ENCODE measurements at places on chromosomes 12 and 14.

- DNase-seq, result peak; percentile 82
Observed at GRCh38 chr12:93918262-93918661, 230.1 kb upstream of the PLXNC1 start.

GRCh38 chr12:131230340-131231031 lies 276.8 kb downstream of the ADGRD1 start:
- no peak for DNase-seq

DNA sequence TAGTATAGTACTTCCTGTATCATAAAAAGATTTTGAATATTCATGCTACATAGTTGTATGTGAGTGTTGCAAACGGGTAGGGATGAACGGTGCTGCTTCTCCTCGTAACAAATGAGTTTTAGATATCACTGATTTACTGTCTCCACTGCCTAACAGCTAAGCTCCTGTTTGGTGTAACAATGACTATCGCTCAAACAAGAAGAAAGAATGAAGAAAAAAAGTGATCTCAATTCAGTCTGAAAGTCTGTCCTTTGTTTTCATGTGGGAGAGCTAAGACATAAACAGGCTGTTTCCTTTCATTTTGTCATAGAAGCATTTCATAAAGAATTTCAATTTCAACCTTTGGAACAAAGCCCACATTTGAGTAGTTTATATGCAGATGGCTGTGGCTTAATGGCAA lies 26.1 kb upstream of the RTRAF start:
- DNase-seq, result no peak

DNA sequence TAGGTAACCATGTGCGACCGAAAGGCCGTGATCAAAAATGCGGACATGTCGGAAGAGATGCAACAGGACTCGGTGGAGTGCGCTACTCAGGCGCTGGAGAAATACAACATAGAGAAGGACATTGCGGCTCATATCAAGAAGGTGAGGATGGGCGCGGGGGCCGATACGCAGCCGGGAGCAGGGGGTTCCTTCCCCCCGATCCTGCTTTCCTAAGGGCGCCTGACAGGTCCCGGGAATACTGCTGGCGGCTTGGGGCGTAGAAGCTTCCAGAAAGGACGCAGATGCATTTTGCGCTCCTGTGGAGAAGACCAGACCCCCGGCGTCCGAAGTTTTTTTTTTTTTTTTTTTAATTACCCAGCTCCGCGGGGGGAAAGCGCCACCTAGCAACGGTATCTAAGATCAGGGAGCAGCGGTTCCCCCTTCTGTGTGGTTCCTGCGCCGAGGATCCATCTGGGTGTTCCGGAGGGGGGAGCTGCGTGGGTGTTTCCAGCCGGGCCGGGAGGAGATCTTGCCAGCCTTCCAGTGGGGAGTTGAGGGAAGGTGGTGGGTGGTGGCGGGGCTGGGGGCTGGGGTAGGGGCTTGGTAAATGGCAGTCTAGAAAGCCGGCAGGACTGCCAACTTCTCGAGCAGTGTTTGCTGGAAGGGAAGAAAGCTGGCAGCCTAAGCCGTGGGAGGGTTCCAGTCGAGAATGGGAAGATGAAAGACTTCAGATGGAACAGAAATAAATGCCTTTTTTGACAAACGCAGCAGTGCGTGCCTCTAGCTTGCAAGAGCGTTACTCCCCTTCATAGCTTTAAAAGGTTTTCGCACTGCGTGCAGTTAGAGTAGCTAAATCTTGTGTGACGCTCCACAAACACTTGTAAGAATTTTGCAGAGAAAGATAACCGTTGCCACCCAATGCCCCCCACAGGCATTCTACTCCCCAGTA lies 764 bp downstream of the DYNLL1 start:
- DNase-seq, result peak; percentile 65

- peak; percentile 42 for DNase-seq
Observed at GRCh38 chr12:69500631-69501030, 30.4 kb downstream of the FRS2 start.

- no peak for DNase-seq
Observed at GRCh38 chr14:105053421-105053820, 11.8 kb downstream of the GPR132 start.

DNA sequence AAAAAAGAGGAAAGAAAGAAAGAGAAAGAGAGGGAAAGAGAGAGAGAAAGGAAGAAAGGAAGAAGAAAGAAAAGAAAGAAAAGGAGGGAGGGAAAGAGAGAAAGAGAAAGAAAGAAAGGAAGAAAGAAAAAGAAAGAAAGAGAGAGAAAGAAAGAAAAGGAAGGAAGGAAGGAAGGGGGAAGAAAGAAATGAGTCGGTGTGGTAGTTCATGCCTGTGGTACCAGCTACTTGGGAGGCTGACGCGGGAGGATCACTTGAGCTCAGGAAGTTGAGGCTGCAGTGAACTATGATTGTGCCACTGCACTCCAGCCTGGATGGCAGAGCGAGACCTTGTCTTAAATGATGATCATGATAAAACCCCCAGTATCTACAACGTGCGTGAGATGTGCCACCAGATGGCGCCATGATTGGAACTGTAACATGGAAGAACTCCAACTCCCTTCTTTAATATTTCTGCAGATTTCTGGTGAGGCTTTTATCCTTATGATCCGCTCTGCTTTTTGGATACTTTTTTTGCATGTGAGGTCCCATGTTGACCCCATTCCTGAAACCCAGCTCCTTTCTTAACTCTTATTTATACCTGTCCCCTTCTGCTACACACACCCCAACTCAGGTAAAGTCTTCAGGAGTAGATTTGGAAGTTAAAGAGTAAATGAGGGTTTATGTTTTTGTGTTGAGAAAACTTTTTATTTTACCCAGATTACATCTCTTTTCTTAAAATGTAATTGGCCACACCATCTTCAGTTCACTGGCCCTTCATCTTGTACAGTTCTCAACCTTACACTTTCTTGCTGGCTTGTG lies 25.6 kb downstream of the RNASE10 start:
- peak; percentile 78 for DNase-seq

DNA sequence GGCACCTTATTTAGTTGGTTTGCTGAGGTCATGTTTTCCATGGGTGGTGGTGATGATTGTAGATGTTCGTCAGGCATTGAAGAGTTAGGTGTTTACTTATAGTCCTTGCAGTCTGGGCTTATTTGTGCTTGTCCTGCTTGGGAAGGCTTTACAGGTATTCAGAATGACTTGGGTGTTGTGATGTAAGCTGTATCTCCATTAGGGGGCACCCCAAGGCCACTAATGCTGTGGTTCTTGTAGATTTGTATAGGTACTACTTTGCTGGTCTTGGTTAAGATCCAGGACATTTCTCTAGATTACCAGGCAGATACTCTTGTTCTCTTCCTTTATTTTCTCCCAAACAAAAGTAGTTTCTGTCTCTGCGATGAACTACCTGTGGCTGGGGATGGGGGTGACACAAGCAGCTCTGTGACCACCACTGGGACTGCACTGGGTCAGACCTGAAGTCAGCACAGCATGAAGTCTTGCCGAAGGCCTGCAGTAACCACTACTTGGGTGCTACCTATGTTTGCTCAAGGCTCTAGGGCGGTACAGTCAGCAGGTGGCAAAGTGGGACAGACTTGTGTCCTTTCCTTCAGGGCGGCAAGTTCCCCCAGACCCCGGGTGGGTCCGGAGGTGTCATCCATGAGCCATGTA lies 35.8 kb upstream of the FBXO33 start:
- DNase-seq, result peak; percentile 59

GRCh38 chr12:130357729-130358330 lies 20.1 kb downstream of the PIWIL1 start:
- no peak for DNase-seq

All from fibroblast of mammary gland (primary cell).